ENCODE measurements at places on chromosomes 5 and 9. TPM values are rescaled to one million over a fixed set of nuclear protein-coding genes. Genes with fewer than 3 reads are reported as not detected.

Gene SPATA31C1
- not detected for total RNA-seq

Gene MEF2C
- 22.8 TPM for total RNA-seq

Gene OR2V1
- total RNA-seq: not detected

Gene SLU7
- 66.8 TPM for total RNA-seq

Gene CRAT
- total RNA-seq: 13.0 TPM

Gene DMRT3
- total RNA-seq: not detected

Gene AHRR
- total RNA-seq: 1.2 TPM

Gene REEP2
- total RNA-seq: 4.5 TPM

Gene SLC46A2
- not detected for total RNA-seq

Gene DCANP1
- not detected for total RNA-seq

Gene BNIP1
- total RNA-seq: 17.3 TPM

Gene AQP3
- 8.2 TPM for total RNA-seq

Gene PIP5K1B
- total RNA-seq: 20.1 TPM

Gene DBH
- not detected for total RNA-seq

Gene PPP3R2
- total RNA-seq: not detected

Gene HK3
- total RNA-seq: 2.6 TPM

Gene ANGPTL2
- total RNA-seq: 7.8 TPM

Gene STPG3
- not detected for total RNA-seq

Gene ZFP37
- 3.5 TPM for total RNA-seq

Gene BARHL1
- total RNA-seq: not detected

Gene SPRY4
- 11.1 TPM for total RNA-seq

Gene SPINK6
- total RNA-seq: not detected

Gene C5orf63
- total RNA-seq: 1.8 TPM

Gene CAVIN4
- not detected for total RNA-seq

Gene URM1
- 23.6 TPM for total RNA-seq

Gene ACOT12
- total RNA-seq: not detected

Gene QSOX2
- 7.7 TPM for total RNA-seq

Gene MYOZ3
- not detected for total RNA-seq

Gene FAM170A
- total RNA-seq: not detected

Gene WNK2
- total RNA-seq: 700 TPM

Gene LCNL1
- not detected for total RNA-seq

Gene PALM2AKAP2
- total RNA-seq: 1.3 TPM

Gene BAAT
- 0.55 TPM for total RNA-seq

Gene OR13C4
- total RNA-seq: not detected

Gene FAM174A
- total RNA-seq: 18.5 TPM
